Pulmonary artery endothelial cell (primary cell): ENCODE measurements at places on chromosomes 7 and 10. TPM values are rescaled to one million over a fixed set of nuclear protein-coding genes. Genes with fewer than 3 reads are reported as not detected.

DNA sequence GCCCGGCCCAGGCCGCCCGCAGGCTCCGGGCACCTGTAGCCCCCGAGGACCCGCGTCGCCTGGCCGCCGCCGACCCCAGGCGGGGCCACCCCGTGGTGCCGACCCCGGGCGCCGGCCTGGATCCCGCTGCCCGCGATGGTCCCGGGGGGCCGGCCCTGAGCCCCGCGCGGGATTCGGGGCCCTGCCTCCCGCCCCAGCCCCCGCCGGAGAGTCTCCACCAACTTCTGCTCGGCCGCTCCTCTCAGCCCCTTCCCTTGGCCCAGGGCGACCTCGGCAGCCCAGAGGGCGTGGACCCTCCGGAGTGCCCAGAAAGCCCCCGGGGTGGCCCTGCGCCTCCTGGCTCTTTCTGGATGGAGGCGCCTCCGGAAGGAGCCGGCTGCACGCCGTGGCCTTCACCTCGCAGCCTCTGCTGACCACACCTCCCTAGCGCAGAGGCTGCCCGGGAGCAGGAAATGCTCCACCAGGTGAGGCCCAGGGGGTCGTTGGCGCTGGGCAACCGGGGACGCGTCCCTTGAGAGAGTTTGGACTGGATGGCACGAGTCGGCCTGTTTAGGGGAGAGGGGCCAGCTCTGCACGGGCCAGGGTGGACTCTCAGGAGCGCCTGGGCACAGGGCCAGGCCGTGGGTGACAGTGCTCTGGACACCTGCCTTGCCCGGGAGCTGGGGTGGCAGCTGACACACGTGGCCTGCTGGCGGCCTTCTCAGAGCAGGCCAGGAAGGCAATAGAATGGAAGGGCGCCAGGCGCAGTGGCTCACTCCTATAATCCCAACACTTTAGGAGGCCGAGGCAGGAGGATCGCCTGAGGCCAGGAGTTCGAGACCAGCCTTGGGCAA lies 529 bp downstream of the ZNF853 start:
- DNase-seq: no peak

GRCh38 chr7:14381306-14381705 lies 391.8 kb upstream of the ETV1 start:
- DNase-seq: no peak

DNA sequence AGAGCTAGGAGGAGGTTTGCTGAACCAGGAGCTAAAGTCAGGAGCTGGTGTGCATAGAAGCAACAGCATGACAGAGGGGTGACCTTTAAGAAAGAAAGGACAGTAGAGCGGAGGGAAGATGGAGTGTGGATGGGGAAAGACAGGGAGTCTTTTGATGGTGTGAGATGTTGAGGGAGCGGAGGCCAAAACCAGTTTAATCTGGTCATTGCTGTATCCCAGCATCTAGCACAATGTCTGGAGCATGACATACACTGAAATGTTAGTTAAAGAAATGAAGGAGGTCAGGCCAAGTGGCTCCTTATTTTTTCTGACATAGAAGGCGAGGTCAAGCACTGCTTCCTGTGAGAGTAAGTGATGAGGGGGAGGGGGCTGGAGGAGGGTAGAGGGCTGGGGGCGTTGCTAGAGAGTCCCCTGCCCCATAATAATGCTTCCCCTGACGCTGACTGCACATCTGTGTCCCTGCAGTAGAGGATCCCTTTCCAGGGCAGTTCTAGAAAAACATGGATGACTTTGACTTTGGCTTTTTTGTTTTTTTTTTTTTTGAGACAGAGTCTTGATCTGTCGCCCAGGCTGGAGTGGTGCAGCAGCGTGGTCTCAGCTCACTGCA lies 70.2 kb downstream of the ZNF467 start:
- DNase-seq: no peak

- DNase-seq: no peak
Measured at GRCh38 chr10:45091968-45092367, 91.2 kb downstream of the ZNF22 start.

DNA sequence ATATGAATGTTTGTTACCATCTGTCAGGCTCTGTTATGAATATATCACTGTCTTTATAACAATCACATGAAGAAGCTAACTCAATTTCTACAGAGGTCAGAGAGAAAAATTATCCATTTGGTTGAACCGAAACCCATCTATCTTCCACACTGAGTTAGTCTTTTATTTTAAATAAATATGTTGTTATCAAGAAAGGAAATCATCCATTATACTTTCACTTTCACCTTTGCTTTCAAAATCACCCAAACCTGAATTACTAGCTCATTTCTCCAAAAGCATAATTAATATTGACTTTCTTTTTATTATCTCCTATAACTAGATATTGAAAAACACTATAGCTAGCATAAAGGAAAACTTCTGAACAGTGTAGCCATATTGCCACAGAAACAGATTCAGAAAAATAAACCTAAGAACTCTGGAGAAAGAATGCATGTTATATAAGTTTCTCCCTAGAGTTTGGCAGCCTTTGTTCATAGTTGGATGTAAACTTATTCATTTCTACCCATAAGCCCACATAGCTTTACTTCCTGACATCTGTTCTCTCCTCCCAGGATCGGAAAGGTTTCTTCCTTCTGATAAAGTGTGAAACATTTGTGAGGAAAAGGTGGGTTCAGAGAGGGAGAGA lies 66.0 kb downstream of the NPSR1 start:
- no peak for DNase-seq

DNA sequence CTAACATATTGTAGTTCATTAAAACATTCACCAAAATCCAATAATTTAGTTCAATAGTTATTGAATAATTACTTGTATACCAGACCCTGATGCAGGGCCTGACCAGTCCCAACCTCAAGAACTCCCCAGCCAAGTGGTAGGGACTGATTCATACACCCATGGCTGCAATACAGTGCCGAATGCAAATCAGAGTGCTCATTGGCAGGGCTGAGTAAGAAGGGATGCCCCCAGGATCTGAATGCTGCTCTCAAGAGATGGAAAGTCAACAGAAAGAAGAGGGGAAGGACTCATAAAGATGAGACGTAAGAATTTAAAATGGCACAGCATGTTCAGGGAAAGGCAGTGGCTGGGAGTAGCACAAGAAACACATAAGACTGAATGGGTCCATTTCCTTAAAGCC lies 29.9 kb downstream of the ZNF438 start:
- DNase-seq: no peak

DNA sequence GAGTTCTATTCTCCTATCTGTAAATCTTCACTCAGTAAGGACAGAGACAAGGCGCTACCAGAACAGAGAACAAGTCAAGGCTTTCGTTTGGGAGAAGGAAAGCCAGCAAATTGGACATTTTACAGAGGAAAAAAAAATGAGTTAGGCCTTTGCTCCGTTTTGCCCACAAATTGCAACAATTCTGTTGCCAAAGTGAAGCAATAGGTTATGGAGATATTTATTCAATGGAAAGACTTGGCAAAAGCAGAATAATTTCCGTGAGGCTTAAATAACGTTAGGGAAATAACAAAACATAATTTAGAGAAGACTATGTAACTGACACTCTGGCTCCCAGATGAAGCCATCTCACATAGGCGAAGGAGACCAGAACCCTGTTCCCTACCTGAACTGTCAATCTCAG lies 67.5 kb downstream of the MKX start:
- DNase-seq: no peak

DNA sequence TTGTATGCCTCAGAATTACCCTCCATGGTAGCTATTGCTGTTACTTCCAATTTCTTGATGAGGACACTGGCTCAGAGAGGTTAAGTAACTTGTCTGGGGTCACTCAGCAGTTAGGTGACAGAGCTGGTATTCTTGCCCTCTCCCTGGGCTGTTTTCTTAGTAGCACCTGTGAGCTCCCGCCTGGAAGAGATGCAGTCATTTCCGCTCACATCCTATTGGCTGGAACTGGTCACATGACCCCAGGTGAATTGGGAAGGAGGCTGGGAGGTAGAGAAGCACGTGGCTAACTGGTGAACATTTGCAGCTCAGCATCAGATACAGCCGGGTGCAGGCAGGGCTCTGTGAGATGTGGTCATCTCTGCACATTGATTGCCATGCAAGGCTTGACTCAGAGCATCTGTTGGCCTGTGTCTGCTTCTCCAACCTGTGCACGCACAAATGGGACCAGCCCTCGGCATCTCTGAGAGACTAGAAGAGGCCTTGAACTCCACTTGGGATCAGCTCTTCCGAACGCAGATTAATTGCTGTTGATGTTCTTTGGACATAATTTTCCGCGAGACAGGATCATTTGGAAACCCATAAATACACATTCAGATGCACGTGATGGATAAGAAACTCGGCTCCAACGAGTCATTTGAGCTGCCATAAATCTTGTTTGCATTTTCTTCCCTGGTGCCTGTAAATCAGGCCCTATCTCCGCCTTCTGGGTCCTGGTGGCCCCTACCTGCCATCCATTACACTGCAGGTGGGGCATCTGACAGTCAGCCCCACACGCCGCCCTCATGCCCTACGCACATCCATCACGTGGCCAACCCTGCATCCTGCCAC lies 42.8 kb downstream of the MYL10 start:
- no peak for DNase-seq

DNA sequence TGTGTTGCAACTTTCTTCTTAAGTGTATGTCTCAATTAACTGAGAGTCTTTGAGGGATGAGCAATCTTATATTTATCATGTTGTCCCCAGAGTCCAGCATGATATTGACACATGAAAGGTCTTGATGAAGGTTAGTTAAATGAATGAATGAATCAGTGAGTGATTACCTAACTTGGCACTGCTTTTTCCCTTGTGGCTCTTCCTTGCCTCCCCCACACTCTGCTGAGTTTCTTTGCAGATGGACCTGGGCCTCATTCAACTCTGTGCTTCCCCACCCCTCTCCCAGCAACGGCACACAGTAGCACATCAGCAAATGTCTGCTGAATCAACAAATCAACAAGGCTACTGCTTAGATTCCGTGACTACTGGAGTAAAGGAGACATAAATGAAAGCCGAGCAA lies 235.1 kb upstream of the CXCL12 start:
- no peak for DNase-seq

UCMA gene
- not detected in 2 replicates for total RNA-seq

CALD1 gene
- total RNA-seq: 275 and 308 TPM in 2 replicates

HABP2 gene
- not detected in 2 replicates for total RNA-seq
